ENCODE measurements at places on chromosomes 3 and 15.

DNA sequence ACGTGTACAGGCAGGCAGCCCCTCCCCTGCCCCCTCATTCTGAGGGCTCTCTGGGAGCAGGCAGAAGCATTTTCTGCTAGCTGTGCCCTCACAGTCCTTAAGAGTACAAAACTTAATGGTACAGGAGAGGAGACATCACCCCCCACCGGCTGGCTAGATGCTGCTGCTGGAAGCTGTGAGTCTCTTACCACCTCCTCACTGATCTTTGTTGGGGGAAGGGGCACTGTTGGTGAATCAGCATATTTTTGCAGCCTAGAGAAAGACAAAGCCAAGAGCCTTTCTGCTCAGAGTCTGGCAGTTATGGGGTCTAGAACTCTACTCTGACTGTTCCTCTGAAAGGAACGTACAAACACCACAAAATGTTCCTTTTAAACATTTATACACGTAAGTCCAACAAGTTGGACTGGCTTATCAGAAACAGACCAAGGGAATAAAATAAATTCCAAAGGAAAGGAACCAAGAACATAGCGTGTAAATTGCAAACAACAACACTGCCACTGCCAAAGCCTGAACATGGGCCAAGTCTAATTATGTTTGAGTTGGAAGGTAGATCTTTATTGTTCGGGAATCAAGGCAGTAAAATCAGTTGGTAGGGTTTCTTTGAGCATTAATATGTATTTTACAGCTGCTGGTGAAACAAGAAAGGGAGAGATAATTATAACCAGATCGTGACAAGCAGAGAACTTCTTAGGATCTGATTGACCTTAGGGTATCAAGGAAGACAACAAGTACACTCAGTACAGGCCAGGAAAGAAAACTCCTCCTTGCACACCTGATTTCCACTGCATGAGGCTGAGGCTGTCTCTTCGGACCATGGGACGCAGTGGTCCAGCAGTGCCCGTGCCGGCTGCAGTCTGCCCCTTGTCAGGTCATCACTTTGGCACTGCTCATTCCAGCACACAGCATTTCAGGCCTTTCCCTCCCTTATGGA lies 27.4 kb downstream of the CLK3 start:
- no peak for DNase-seq

DNA sequence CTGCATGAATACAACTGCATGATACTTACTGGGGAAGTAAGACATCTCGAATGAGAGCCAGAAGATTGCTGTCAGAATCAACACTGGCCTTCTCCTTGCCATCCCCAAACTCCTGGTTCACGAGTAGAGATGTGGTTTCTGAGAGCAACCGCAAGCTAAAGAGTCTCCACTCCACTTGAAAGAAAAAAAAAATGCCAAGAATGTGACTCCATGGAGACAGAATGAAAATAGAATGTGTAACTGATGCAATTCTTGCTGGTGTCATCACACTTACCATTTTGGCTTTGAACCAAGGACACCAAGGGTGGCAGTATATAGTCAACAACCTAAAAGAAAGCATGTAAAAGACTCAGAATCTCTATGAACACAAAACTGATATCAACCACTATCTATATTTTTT lies 280.4 kb downstream of the ULK4 start:
- peak; percentile 96 for DNase-seq

GRCh38 chr3:183541738-183542137 lies 13.8 kb downstream of the KLHL6 start:
- DNase-seq: peak; percentile 17

DNA sequence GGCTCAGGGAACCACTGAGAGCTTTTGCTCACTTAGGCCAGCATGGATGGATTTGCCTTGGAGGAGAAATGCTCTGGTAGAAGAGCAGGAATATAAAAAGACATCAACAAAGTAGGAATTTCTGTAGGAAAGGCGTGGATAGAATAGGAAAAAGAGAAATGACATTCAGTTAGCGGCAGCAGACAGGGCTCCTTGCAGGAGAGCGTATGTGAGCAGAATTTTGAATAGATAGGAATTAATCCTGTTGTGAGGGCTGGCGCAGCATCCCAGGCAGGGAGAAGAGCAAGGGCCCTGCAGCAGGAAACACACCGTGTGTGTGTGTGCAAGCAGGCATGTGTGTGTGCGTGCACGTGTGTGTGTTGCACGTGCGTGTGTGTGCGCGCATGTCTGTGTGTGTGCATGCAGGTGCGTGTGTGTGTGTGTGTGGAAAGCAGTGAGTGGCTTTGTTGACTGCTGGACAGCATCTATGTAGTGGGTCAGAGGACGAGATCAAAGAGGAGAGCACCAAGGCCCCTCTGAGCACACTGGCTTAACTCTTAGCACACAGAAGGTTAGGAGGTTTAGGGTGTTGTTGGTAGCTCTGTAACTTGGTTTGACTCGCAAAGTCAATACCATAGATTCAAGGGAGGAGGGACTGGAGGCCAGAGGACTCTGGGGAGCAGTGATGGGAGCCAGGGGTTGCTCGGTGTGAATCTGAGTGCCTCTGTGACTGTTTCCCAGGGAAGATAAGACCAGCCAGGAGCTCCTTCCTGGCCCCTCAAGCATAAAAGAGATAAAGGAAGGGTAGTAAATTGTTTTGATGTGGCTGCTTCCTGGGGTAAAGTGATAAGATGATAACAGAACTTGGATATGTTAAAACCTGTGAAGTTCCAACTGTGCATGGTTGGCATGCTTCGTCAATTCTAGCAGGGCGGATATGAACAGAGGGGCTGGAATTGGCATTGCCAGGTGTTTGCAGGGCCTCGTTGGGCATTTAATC lies 639.5 kb downstream of the NR2F2 start:
- DNase-seq: no peak

DNA sequence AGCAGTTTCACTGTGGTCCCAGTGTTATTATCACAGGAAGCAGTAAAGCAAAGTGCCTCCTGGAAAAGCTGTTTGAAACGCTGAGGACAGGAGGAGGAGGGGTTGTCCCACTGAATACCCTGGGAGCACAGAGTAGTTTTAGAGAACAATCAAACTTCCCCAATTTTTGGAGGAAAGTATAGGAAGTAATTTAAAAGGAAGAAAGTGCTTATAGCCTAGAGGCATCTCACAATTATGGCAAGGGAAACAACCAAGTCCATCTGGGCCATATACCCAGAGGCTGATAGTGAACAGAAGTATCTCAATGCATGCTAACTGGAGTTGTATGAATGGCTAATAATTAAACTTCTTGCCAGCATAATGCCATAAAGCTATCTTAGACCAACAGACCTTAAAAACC lies 137.2 kb upstream of the EPHA6 start:
- DNase-seq: no peak

All from M059J (cell line).